ENCODE measurements at places on chromosomes 3 and 15. TPM values are rescaled to one million over a fixed set of nuclear protein-coding genes. Genes with fewer than 3 reads are reported as not detected.
A peak's percentile ranks its signal among the peaks of the same experiment; 100 is the strongest.

GRCh38 chr3:1591327-1592028 is 498.7 kb downstream of the CNTN6 start:
- H3K36me3 ChIP-seq = no peaks in the 10 kb centered on the region
- H3K4me1 ChIP-seq = no peaks in the 10 kb centered on the region
- no peak overlapping the region for H3K4me3 ChIP-seq
- DNase-seq = no peak
- H3K27me3 ChIP-seq = no peaks in the 10 kb centered on the region
- no peak overlapping the region for H3K27ac ChIP-seq

- peaks cover 4% of the 10 kb centered on the region for H3K27me3 ChIP-seq
- H3K36me3 ChIP-seq = no peaks in the 10 kb centered on the region
- H3K27ac ChIP-seq = no peak overlapping the region
- DNase-seq = no peak
- H3K4me3 ChIP-seq = no peak overlapping the region
Measured at GRCh38 chr3:121324320-121324719, 221.5 kb downstream of the POLQ start.

DNA sequence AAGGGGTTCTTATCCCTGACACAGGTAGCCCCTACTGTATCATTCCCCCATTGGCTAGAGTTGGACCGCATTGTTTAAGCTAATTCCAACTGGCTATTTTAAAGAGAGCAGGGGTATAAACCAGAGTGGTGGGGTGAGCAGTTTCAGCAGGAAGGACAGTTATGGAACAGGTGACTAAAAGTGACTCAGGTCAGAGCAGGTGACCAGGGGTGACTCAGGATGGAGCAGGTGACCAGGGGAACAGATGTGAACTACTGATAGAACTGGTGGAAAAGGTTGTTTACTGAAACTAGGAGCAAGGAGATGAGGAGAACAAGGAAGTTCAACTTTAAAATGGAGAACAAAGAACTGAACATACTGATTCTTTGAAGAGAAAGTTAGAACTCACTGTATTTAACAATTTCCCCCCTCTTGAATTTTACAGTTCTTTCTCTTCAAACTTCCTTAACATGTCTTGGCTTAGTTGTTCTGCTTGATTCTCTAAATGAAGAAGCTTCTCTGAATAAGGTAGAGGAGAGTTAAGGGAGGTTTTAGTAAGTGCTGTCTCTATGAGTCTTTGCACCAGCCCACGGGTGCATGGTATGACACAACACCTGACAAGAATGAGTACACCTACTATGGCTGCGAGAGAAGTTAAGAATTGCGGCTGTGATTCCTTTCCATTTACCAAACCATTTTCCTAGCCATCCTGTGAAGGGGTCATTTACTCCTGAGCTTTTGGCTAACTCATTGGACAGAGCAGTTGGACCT is 83.4 kb upstream of the WNT7A start:
- no peaks in the 10 kb centered on the region for H3K36me3 ChIP-seq
- H3K4me1 ChIP-seq = no peaks in the 10 kb centered on the region
- no peak overlapping the region for H3K27ac ChIP-seq
- H3K27me3 ChIP-seq = no peaks in the 10 kb centered on the region
- no peak overlapping the region for H3K4me3 ChIP-seq

- no peaks in the 10 kb centered on the region for H3K4me1 ChIP-seq
- H3K27me3 ChIP-seq = no peaks in the 10 kb centered on the region
- no peak overlapping the region for H3K27ac ChIP-seq
- no peaks in the 10 kb centered on the region for H3K36me3 ChIP-seq
- no peak overlapping the region for H3K4me3 ChIP-seq
Measured at GRCh38 chr15:25893596-25893995, 30.5 kb upstream of the ATP10A start.

DNA sequence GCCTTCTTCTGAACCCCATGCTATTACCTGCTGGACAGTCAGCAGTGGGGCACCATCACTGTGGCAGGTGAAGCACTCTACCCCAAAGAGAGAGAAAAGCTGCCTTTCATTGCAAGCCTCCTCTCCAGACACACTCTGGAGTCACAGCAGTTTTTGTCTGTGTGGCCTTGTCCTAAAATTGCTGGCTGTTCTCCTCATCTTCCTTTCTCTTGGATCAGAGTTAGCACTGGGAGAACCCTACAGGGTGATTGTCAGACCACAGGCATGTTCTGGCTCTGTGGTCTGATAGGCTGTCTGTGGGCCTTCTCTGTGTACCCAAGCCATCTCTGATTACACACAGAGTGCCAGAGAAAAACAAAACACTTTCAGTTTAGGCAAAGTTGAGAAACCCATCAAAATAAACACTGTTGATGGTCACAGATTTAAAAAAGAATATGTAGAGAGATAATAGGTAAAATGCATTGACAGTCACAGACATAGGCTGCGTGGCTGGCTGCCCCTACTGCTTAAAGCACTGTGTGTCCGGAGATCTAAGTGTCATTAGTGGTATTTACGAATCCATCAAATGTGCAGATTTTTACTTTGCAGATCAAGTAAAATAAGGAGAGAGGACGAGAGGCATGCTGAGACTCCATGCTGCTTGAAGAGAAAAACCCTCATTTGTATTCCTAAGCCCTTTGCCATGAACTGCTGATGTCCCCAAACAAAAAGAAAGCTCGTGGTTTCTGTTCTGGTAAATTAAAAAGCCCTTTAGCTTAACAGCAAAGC is 689.9 kb downstream of the TUSC7 start:
- no peaks in the 10 kb centered on the region for H3K4me1 ChIP-seq
- H3K27me3 ChIP-seq = no peaks in the 10 kb centered on the region
- H3K27ac ChIP-seq = no peak overlapping the region
- H3K4me3 ChIP-seq = no peak overlapping the region

- no peak overlapping the region for H3K4me3 ChIP-seq
- H3K4me1 ChIP-seq = no peaks in the 10 kb centered on the region
- no peak for DNase-seq
- no peaks in the 10 kb centered on the region for H3K27me3 ChIP-seq
Measured at GRCh38 chr3:173703771-173704170, 306.2 kb downstream of the NLGN1 start.

GRCh38 chr3:58776231-58776630 is 109.7 kb upstream of the FAM3D start:
- H3K4me1 ChIP-seq = no peaks in the 10 kb centered on the region
- H3K4me3 ChIP-seq = no peak overlapping the region
- no peak for DNase-seq
- H3K27me3 ChIP-seq = no peaks in the 10 kb centered on the region

DNA sequence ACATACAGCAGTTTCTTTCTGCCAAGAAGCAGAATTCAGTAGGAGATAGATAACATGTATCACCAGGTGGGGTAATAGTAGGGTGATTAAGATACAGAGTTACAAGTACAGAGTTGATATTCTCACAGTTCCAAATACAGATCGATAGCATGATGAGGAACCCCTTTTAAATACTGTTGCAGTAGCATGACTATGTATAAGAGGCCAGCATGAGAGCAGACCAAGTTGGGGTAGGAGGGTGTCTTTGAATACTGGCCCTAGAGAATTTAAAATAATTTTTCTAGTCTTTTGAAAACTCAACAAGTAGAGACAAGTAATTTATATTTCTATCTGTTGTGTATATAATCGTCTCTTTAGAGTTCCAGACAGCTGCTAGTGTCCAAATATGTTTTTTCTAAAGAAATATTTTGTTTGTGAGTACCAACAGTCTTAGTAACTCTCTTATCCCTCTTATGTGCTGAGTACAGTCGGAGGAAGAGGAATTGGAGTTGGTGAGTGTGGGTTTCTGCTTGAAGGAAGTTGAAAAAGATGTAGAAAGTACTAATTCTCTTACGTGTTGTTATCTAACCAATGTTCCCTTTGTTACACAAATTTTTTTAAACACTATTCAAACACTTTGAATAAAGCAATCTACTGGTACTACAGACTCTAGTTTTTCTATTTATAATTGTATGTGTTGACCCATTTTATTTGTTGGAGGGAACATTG is 30.2 kb downstream of the LYSMD4 start:
- no peaks in the 10 kb centered on the region for H3K36me3 ChIP-seq
- H3K27ac ChIP-seq = peak overlapping the region; percentile 65
- no peak for DNase-seq
- H3K27me3 ChIP-seq = no peaks in the 10 kb centered on the region

DNA sequence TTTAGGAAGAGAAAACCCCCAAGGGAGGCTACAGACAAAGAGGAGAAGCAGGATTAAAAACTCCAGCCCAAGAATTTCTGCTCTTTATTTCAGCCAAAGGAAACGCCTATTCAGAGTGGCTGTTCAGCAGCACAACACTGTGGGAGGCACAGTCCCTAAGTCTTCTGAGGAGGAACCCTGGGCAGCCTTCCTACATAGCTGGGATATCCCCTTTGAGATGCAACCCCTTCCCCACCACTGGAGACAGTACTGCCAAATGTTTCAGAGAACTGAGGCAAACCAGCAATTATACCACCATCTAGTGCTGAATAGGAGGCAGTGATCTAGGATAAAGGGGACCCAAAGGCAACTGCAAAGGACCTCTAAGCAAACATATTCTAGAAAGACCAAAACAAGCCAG is 168.1 kb downstream of the VPS13C start:
- no peaks in the 10 kb centered on the region for H3K4me1 ChIP-seq
- H3K27me3 ChIP-seq = no peaks in the 10 kb centered on the region
- H3K36me3 ChIP-seq = no peaks in the 10 kb centered on the region
- DNase-seq = peak; percentile 38
- H3K27ac ChIP-seq = no peak overlapping the region

- DNase-seq = peak; percentile 30
- H3K4me1 ChIP-seq = peaks cover 12% of the 10 kb centered on the region
- no peaks in the 10 kb centered on the region for H3K27me3 ChIP-seq
- H3K36me3 ChIP-seq = no peaks in the 10 kb centered on the region
- peak overlapping the region; percentile 61 for H3K27ac ChIP-seq
Measured at GRCh38 chr15:71295603-71296314, 180.5 kb downstream of the THSD4 start.

DNA sequence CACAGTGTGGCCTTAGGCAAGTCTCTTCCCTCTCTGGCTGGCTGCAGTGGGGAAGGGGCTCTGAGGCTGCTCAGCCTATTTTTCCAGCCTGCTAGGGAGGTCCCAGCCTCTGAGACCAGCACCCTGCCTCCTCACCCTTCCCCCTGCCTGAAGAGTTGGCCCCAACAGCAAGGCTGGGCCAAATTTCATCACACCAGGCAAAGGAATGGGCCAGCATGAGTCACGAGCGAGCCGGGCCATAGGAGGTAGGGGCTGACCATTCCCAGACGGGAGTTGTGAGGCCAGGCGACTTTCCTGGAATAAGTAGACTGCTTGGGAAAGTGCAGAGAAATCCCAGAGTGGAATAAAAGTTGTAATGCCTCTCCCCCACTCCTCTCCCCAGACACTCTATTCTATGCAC is 5.7 kb upstream of the FBLN2 start:
- H3K27me3 ChIP-seq = no peaks in the 10 kb centered on the region
- H3K27ac ChIP-seq = no peak overlapping the region
- DNase-seq = no peak
- H3K4me3 ChIP-seq = no peak overlapping the region
- H3K36me3 ChIP-seq = no peaks in the 10 kb centered on the region

DNA sequence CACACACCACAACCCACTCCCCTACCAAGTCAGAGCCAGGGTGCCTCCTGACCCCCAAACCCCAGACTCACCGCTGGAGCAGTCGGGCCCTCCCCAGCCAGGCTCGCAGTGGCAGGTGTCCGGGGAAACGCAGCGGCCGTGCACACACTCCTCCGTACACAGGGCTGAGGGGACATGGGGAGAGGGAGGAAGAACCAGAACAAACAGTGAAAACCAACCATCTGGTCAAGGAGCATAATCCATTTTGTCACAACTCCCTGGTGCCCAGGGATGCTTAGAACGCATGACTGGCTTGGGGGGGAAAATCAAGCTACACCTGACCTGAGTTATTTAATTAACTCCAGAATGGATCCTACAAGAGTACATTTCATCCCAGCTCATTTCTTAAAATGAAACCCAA is 159.2 kb downstream of the MEGF11 start:
- H3K4me3 ChIP-seq = no peak overlapping the region
- no peaks in the 10 kb centered on the region for H3K36me3 ChIP-seq
- DNase-seq = no peak
- H3K4me1 ChIP-seq = peaks cover 4% of the 10 kb centered on the region

- no peak overlapping the region for H3K27ac ChIP-seq
- no peak overlapping the region for H3K4me3 ChIP-seq
- H3K4me1 ChIP-seq = no peaks in the 10 kb centered on the region
- no peak for DNase-seq
Measured at GRCh38 chr15:99826157-99826780, 93.0 kb upstream of the LYSMD4 start.

DNA sequence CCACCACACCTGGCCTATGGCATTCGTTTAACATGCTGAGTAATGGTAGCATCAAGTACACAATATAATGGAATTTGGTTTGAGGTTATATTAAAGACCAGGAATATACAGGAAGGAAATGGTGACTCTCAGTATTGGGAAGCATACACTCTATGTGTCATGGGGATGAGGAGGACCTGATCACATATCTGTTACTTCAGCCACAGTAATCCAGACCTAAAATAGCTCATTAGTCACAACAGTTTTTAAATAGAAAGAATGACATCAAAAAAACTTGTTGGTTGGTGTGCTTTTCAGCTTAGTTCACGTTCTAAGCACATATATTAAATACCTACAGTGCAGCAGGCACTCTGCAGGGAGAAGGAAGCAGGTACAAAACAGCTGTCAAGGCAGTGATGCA is 52.5 kb upstream of the ATP2C1 start:
- H3K4me3 ChIP-seq = no peak overlapping the region
- H3K4me1 ChIP-seq = no peaks in the 10 kb centered on the region
- H3K27ac ChIP-seq = no peak overlapping the region
- H3K27me3 ChIP-seq = no peaks in the 10 kb centered on the region

GRCh38 chr3:2583046-2583445 is 484.4 kb downstream of the CNTN4 start:
- no peak for DNase-seq
- no peaks in the 10 kb centered on the region for H3K4me1 ChIP-seq
- H3K27ac ChIP-seq = no peak overlapping the region

DNA sequence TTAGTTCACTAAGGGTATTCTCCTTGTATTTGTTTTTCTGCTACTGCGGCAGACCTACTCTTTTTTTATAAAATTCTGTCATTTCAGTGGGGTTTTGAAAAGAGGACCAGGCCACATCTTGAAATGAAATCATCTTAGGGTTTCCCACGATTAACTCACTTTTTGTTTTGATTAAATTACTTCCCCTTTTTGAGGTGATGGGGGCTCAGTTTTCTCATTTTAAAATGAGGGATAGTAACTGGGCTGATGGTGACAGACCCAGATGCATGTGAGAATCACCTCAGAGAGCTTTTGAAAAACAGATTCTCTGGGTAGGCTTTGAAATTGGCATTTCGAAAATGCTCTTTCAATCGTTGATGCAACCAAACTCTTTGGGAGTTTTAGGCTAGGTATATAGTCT is 24.2 kb downstream of the UBE2Q2 start:
- H3K36me3 ChIP-seq = no peaks in the 10 kb centered on the region
- no peak for DNase-seq
- no peaks in the 10 kb centered on the region for H3K27me3 ChIP-seq
- H3K4me3 ChIP-seq = no peak overlapping the region

- no peaks in the 10 kb centered on the region for H3K27me3 ChIP-seq
- no peaks in the 10 kb centered on the region for H3K36me3 ChIP-seq
- no peak overlapping the region for H3K27ac ChIP-seq
- no peak overlapping the region for H3K4me3 ChIP-seq
- no peak for DNase-seq
Measured at GRCh38 chr3:185058796-185059195, 94.1 kb downstream of the C3orf70 start.

- no peaks in the 10 kb centered on the region for H3K4me1 ChIP-seq
- no peak overlapping the region for H3K4me3 ChIP-seq
- no peak for DNase-seq
- H3K27ac ChIP-seq = no peak overlapping the region
Measured at GRCh38 chr3:160286231-160286630, 61.0 kb downstream of the C3orf80 start.

The SCAANT1 gene
- not detected for total RNA-seq

The PSTPIP1 gene
- not detected for total RNA-seq

The CHSY1 gene
- total RNA-seq = 48.3 TPM

The GOLGA8S gene
- not detected for total RNA-seq

The ASB14 gene
- not detected for total RNA-seq

The SLC15A2 gene
- total RNA-seq = 33.3 TPM

The PARP15 gene
- not detected for total RNA-seq

The LIPC gene
- not detected for total RNA-seq

Data from A673 (cell line).